ENCODE measurements at places on chromosomes 6 and 20. TPM values are rescaled to one million over a fixed set of nuclear protein-coding genes. Genes with fewer than 3 reads are reported as not detected.

DNA sequence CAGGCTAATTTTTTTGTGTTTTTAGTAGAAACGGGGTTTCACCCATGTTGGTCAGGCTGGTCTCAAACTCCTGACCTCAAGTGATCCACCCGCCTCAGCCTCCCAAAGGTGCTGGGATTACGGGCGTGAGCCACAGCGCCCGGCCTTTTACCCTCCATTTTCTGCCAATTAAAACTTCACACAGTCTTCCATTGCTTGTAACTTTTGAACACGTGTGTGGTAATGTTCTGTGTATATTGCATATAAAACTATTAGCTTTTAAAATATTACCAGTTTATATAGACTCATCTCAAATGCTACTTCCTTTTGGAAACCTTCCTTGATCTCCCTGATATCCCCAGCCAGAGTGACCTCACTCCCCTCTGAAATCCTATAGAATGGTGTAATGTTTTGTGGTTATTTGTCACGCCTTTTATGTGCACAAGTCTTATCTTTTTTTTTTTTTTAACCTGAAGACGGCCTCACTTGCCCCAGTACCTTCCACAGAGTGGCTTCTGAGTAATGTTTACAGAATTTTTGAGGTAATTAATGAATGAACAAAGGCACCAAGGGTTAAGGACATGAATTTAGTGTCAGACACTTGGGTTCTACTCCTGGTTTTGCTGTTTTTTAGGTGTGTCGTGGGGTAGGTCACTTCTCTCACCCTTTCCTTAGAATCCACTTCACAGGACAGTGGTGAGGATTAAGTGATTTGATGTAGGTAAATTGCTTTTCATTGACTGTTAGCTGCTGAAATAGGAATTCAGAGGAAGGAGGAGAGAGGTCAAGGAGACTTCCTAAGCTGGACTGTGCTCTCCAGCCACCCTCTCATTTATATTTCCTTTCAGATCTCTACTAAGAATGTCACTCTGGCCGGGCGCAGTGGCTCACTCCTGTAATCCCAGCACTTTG is 11.2 kb upstream of the MMP24 start:
- no peak overlapping the region for H3K4me3 ChIP-seq
- no peaks in the 10 kb centered on the region for H3K4me1 ChIP-seq
- H3K36me3 ChIP-seq: peaks cover 8% of the 10 kb centered on the region
- no peak overlapping the region for H3K27ac ChIP-seq

- no peaks in the 10 kb centered on the region for H3K27me3 ChIP-seq
- DNase-seq: no peak
- peaks cover 38% of the 10 kb centered on the region for H3K36me3 ChIP-seq
- H3K4me3 ChIP-seq: no peak overlapping the region
- peaks cover 48% of the 10 kb centered on the region for H3K4me1 ChIP-seq
These were observed 20.5 kb downstream of the XRN2 start for GRCh38 chr20:21323640-21324039.

DNA sequence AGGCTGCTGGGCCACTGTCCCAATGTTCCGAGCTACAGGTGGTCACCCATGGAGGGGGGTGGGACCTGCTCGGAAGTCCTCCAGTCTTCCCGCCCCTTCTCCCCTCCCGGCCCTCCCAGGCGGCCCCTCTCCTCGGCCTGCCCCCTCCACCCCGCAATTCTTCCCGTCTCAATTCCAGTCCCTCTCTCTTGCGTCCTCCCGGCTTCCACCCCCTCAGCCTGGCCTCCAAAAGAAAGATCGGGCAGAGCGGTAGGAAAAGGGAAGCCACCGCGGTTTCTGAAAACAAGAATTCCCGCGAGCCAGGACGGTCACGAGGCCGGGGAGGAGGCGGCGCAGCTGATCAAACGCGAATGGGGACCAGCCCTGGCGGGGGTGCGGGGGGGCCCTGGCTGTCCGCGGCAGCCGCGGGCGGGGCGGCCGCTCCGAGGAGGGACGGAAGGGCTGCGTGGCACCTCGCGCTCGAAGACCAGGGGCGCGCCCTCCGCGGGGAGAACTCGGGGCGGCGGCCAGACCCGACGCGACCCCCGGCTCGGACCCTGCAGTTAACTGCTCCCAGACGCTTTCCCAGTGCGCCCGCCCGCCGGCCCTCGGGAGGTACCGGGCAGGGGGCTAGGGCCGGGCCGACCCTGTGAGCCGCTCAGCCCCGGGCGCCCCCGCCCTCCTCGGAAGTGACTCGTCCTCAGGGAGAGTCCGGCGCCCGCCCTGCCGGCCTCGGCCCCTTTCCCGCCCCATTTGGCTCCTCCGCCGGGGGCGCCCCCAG is 1.0 kb downstream of the PXDC1 start:
- H3K27me3 ChIP-seq: no peaks in the 10 kb centered on the region
- peak overlapping the region; percentile 77 for H3K4me3 ChIP-seq
- H3K36me3 ChIP-seq: no peaks in the 10 kb centered on the region
- DNase-seq: peak; percentile 46
- peaks cover 52% of the 10 kb centered on the region for H3K4me1 ChIP-seq

DNA sequence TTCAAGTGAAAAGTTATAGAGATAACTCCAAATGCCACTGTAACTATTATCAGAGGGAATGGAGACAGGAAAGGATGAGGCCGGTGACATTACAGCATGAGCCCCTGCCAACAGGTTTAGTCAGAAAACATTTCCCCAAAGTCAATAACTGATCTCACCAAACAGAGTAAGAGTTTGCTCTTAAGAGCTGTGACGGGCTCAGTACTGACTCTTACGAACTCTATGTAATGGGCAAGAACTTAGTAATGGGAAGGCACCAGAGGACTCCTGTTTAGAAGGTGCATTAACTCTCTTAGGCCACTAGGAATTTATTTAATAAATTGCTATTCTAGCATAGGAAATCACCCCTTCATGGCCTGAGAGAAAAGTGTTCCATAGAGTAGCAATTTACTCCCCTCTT is 76.8 kb downstream of the SAMD5 start:
- no peaks in the 10 kb centered on the region for H3K27me3 ChIP-seq
- no peak overlapping the region for H3K4me3 ChIP-seq
- H3K36me3 ChIP-seq: no peaks in the 10 kb centered on the region
- DNase-seq: no peak
- no peaks in the 10 kb centered on the region for H3K4me1 ChIP-seq

- no peaks in the 10 kb centered on the region for H3K36me3 ChIP-seq
- H3K4me3 ChIP-seq: no peak overlapping the region
- peaks cover 7% of the 10 kb centered on the region for H3K4me1 ChIP-seq
- no peaks in the 10 kb centered on the region for H3K27me3 ChIP-seq
- DNase-seq: no peak
These were observed 119.4 kb upstream of the CEP85L start for GRCh38 chr6:118770835-118771234.

DNA sequence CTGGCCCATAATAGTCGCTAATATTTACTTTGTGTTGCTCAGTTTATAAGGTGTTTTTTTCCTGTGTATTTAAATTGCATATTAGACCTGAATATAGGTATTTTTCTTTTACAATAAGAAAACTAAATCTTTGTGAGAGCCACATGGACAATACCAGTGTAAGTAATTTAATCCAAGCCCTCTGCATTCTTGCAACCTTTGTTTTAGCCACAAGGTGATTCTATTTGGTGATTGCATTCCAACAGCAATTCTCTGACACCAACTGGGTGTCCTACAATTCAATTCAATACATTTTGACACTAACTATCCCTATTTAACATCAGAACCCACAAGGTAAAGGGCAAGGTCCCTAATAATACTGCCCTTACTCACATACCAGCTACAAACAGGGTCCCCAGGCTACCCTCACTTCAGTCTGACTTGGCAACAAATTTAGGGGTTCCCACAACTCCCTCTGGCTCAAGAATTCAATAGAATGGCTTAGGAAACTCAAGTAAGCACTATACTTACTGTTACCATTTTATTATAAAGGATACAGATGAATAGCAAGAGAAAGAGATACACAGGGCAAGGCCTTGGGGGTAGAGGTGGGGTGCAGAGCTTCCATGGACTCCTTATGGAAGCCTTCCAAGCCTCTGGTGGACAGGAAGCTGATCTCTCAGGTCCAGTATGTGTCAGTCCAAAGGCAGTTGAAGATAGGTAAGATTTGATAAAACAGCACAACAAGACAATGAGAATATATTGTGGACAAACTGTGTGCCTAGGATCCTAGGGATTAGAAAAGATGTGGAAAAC is 169.3 kb downstream of the CD83 start:
- peaks cover 2% of the 10 kb centered on the region for H3K36me3 ChIP-seq
- H3K27me3 ChIP-seq: no peaks in the 10 kb centered on the region

DNA sequence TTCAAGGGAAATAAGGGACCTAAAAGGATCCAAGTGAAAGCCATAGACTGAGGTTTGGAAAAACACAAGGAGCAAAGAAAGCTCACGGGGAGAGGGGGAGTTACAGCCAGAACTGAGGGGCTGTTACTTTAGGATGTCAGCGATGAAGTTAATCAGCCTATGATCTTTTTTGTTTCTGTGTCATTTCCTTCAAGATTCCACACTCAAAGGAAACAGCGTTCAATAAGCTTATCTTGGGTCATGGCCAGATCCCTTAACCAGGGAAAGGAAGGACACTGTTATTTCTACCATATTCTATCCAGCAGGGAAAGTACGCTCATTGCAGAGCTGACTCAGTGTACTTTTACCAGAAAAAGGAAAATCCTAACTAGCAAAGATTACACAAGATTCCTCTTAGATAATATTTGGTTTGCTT is 132.8 kb downstream of the PFDN4 start:
- H3K4me1 ChIP-seq: no peaks in the 10 kb centered on the region
- H3K27ac ChIP-seq: no peak overlapping the region
- H3K36me3 ChIP-seq: no peaks in the 10 kb centered on the region
- H3K4me3 ChIP-seq: no peak overlapping the region

DNA sequence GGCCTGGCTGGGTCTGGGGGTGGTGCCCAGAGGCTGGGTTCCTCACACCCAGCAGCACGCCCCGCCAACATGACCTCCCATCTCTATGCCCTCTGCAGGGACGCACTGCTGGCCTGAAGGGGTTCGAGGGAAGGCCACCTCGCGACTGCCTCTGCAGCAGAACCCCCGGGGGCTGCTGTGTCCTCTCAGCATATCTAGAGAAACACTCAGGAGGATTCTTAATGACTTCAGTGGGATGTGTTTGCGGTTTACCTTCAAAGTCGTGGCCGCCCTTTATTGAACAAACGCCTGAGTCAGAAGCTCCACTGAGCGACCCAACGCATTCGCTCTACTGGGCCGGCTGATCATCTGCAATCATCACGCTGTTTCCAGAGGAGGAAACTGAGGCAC is 54.8 kb upstream of the GATA5 start:
- H3K4me3 ChIP-seq: no peak overlapping the region
- H3K4me1 ChIP-seq: no peaks in the 10 kb centered on the region
- no peak for DNase-seq
- H3K27ac ChIP-seq: no peak overlapping the region
- peaks cover 16% of the 10 kb centered on the region for H3K27me3 ChIP-seq

Gene CSNK2A1
- total RNA-seq: 130 TPM

Gene UNC5CL
- total RNA-seq: 2.2 TPM

Gene TCEA2
- 20.7 TPM for total RNA-seq

Gene UBR2
- 40.8 TPM for total RNA-seq

Gene GLP1R
- not detected for total RNA-seq

Gene ZBTB46
- total RNA-seq: 0.46 TPM

Gene ADGRG6
- not detected for total RNA-seq

Gene FAM162B
- not detected for total RNA-seq

Measured in activated B cell treated with CpG ODN at 0.5 μM for 24 hours (primary cell).